ENCODE measurements at places on chromosomes 12 and 14.

DNA sequence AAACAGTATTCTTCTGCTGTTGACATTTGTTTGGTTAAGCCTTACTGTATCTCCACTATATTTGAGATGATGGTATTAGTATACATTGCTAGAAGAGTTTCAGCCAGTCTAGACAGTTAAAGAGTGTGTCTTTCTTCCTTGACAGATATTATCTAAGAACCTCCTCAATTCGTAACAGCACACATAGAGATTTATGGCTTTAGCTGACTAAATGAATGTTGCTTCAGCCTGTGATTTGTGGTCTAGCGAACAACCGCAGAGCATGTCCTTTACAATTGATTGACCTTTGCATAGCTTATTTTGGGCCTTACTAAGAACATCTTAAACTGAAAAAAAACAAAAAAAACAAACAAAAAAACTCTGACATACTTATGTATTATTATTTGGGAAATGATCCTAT lies 122.2 kb downstream of the DAAM1 start:
- DNase-seq, result no peak

- DNase-seq, result no peak
Observed at GRCh38 chr12:94026596-94026995, 121.8 kb upstream of the PLXNC1 start.

GRCh38 chr12:62957233-62957953 lies 22.4 kb upstream of the PPM1H start:
- no peak for DNase-seq

GRCh38 chr14:29925736-29926135 lies 1.9 kb downstream of the PRKD1 start:
- no peak for DNase-seq

DNA sequence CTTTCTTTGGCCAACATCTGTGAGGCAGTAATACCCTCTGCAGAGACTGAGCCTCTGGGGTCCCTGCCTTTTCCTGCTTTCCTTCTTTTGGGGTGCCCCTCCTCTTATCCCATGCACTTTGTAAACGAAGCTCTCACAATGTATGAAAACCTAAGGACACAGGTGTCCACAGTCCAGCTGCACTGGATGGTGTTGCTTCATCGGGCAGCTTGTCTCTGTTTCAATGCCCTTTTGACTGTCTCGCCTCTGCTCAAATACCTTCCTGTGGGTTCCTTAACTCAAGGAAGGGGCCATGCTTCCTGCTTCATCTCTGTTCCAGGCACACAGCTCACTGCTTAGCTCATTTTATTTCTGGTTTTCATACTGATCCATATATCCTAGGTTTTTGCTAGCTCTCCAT lies 6.4 kb downstream of the C1RL start:
- no peak for DNase-seq

GRCh38 chr12:106429043-106429552 lies 71.5 kb downstream of the POLR3B start:
- DNase-seq, result no peak

DNA sequence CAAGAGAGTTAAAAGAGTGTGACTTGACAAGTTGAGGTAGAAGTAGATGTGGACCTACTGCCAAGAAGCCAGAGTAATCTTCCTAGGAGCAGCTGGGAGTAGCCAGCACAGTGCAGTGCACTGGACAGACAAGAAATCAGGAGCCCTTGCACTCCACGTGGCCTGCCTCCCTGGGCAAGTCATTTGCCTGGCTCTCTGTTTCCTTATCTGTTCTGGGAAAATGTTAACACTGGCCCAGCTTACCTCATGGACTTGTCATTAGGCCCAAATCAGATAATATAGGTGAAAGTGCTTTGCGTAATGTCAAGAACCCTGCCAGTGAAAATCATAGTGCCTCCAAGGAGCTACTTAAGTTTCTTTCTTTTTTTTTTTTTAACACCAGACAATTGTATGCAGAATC lies 19.2 kb downstream of the SLC7A8 start:
- DNase-seq, result no peak

GRCh38 chr14:87869619-87870583 lies 123.1 kb downstream of the GALC start:
- no peak for DNase-seq

DNA sequence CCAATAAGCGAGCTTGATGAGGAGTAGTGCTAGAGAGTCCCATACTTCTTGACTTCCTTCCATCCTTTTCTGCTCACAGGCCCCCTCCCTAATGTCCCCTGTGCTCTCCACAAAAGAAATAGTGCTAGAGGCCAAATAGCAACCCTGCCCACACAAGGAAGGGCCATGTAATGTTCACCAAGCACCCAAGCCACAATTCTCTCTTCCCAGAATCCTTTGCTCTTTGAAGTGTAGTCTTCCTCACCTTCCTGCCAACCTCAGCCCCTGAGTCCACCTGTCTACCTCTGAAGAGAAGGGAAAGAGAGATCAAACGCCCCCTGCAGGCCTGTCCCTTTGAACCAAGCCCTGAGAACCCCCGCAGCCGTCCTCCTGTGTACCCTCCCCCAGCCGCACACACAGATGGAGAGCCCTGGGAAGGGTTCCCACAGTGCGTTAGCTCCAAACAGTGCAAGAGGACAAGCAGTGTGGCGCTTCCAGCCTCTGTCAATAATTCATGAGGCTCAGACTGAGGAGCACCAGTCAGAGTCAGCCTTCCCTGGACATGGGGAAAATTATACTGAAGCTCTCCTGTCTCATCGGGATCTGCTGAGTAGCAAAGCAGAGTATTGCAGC lies 1.9 kb upstream of the DHRS4 start:
- DNase-seq, result no peak

DNA sequence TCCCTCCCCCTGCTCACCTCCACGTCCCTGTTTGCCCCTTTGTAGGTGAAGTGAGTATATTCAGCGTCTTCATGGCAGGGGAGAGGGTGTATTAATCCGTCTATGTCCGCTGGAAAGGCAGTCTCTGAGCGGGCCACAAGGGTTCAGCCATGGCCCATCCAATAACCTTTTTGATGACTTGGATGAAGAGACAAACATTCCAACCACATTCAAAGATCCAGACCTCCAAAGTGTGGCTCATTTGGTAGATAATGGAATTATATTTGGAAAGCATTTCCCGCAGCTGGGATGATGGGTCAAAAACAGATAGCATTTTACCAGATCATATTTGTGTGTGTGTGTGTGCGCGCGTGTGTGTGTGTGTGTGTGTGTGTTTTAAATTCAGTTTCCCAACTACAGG lies 345.9 kb downstream of the DPF3 start:
- no peak for DNase-seq

- no peak for DNase-seq
Observed at GRCh38 chr14:69246331-69246730, 13.6 kb upstream of the GALNT16 start.

DNA sequence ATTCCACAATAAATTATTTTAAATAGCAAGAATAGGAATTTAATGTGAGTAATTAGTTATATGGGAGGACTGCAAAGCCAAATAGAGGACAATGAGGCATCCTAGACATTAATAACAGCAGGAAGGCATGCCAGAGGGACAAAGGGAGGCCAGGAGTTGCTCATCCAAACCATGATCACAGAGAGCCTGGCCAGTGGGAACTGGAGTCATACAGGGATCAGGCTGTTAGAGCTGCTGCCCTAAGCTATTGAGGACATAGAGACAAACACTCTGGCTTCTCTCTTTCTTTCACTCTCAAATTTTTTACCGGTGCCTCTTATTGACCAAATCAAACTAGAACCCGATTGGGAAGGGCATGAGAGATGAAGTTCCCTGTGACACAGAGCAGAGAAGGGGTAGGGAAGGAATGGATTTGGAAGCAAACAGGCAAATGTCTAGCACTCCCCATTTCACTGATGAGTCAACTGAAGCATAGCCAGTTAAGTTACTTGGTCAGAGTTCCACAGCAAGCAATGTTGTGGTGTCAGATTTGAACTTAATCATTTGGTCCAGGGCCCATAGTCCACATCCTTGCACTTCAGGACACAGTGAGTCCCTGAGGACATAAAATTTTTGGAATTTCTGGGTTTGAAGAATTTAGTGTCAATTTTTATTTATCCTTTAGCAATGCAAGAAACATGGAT lies 17.9 kb upstream of the CFAP54 start:
- no peak for DNase-seq

GRCh38 chr12:19316425-19316824 lies 122.9 kb upstream of the AEBP2 start:
- no peak for DNase-seq

DNA sequence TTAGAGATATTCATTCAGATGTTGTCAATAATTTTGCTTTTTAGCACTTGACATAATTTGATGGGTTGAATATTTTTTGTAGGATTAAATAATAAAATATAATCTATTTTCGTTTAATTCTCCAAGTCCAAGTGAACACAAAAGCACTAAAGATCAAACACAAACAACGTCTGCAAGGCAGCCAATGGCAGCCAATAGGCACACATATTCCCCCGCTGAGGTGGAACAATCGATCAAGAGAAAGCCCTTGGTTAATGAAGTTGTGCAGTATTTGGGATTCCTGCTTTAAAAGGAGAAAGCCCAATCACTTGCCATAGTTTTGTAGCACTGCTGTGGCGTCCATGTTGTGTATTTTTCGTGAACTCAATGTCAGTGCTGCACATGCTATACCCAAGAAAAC lies 1.5 kb downstream of the DHRS7 start:
- DNase-seq, result no peak

DNA sequence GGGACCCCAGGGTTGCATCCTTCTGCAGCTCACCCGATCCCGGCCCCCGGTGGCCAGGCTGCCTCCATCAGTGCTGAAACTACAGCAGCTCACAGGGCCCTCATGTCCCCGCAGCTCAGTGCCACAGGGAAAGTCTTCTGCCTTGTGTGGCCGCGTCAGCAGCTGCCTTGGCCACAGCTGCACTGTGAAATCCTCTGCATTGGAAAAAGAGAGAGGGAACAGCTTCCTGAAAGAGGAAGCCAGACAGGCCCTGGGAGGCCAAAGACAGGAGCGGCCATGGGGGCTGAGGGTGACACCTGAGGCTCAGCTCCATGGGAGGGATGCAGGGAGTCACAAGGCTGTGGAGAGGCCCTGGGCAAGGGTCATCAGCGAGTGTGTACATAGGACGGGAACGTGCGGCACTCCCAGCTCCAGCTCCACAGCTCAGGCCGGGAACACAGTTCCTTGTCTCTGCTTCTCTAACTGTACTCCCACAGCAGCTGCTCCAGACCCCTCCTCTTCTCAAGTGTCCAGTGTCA lies 32.7 kb downstream of the PARP2 start:
- DNase-seq, result no peak

- no peak for DNase-seq
Observed at GRCh38 chr12:25651931-25652330, 98.8 kb upstream of the LMNTD1 start.

DNA sequence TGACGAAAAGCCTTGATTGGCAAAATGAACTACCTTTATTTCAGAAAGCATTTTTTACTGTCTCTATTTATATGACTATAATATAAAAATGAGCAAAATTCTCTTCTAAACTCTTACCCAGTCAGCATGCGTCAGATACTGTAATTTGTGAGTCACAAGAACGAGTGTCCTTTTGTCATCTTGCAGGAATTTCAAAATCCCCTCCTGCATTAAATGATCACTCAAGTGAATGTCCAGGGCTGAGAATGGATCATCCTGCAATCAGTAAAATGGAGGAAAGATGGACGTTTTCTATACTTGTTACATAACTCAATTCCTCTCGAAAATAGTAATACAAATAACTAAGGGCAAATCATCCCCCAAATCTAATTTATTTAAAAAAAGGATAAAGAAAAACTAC lies 77.7 kb upstream of the KCNJ8 start:
- DNase-seq, result no peak

- no peak for DNase-seq
Observed at GRCh38 chr14:101111620-101112290, 208.2 kb upstream of the RTL1 start.

GRCh38 chr12:116278667-116279066 lies 1.2 kb upstream of the MED13L start:
- no peak for DNase-seq

GRCh38 chr14:71372411-71372838 lies 465.2 kb downstream of the PCNX1 start:
- no peak for DNase-seq
